ENCODE measurements at places on chromosomes 4 and X.

- no peak for DNase-seq
Observed at GRCh38 chr4:28435314-28435713, 1574.7 kb downstream of the STIM2 start.

DNA sequence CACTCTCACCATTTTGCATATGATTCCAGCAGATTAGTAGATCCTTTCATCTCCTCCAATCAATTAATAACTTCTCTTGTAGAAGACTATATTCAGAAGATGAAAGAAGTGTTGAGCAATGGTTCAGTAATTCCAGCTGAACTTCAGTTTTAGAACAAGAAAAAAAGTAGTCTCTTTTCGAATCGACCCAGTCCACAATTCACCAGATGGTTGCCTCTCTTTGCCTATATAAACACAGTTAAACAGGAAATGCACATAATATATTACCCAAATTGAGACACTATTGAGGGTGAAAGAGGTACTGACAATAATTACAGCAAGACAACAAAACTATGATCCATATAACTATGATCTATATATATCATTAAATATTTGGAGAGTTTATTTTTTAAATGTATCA lies 16.8 kb upstream of the FAM241A start:
- DNase-seq: no peak

DNA sequence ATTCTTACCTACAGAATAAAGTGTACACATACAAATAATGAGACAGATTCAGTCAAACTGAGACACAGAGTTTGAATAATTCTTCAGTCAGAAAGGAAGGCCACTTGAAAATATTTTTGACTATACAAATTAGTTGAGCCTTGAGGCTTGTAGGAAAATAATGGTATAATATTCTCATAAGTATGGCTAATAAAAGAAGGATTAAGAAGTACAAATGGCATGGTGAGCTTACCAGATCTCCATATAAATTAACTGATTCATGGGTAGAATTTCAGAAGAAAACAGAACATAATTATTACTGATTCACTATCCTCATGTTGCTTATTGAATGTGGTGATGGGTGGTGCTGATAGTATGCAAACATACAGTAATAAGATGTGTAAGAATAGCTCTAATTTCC lies 401.1 kb downstream of the PCDH18 start:
- no peak for DNase-seq

GRCh38 chr4:89101256-89102161 lies 9.8 kb upstream of the TIGD2 start:
- no peak for DNase-seq

GRCh38 chr4:29002151-29002550 lies 1718.0 kb upstream of the PCDH7 start:
- DNase-seq: no peak

DNA sequence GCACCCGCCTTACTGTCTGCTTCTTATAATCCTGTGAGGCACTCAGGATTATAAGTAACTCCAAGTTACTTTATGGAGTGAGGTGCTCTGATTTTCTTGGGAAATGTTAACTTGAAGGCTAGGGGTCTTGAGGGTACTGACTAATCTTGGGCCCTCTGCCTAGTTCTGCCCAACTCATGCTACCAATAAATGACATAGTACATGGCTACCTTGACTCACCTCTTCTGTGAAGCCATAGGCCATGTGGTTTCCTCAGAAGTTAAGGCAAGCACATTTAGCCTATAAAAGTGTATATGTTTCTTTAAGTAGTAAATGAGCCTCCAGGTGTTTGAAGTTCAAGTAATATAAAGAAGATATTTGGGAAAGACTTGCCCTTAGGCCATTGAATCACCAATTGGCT lies 99.8 kb upstream of the CASK start:
- no peak for DNase-seq

- DNase-seq: no peak
Observed at GRCh38 chrX:69493193-69493592, 10.9 kb upstream of the NALF2 start.

DNA sequence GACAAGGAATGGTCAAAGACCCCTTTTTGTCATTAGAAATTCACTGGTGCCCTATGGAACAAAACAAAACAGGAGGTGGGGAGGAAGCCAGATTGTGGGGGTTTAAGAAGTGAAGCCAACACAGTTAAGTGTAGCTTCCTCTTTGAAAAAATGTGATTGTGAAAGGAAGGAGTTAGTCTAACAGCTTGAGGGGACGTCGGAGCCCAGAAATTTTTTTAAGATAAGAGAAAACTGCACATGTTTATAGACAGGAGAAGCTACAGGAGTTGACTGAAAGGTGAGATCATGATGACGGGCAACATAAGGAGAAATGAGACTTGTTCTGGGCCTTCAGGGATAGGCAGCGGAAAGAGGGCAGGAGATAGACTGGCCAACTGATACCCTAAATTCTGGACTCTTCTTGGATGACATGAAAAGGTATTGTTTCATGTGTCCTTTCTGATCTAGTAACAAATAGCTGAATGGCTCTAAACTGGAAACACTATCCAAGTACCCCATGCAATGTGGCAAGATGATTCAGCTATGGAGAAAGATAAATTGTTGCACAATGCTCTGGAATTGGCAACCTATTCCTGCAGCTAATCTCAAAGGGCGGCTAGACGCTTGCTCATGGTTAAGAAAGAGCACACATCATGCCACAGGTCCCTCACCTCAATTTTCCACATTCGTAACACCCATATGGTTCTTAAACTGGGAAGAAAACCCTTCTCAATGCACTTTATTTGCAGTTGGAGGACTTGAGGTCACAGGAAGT lies 3.7 kb upstream of the HDAC8 start:
- no peak for DNase-seq

- DNase-seq: no peak
Observed at GRCh38 chrX:41445781-41446358, 1.3 kb upstream of the NYX start.

GRCh38 chrX:87338510-87338909 lies 179.1 kb upstream of the KLHL4 start:
- no peak for DNase-seq

GRCh38 chrX:44447214-44447613 lies 95.4 kb downstream of the FUNDC1 start:
- DNase-seq: no peak

DNA sequence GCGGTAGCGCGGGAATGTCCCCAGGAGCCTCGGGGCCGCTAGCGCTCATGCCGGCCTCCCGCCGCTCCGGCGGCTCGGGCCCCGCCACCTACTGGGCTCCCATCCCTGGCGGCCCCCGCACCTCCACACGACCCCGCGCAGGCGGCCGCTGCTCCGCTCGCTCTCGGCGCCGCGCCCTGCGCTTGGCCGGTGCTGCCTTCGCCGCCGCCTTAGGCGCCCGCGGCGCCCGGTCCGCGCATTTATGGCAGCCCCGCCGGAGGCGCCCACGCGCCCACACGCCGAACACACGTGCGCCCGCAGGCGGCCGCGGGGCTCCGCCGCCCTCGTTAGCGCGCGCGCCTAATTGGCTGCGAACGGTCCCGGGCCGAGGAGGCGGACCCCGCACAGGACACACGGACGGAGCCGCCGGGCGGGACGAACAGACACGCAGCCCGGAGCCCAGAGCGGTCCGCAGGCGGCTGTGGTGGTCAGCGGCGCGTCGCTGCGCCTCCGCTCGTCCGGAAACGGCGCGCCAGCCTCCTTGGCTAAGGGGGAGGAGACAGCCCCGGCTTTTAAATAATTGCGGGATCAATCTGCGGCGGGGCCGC lies at the start of gene NKX1-1:
TSS of gene NKX1-1 (minus strand) at position 49 of the 587 bp plus-strand sequence. CDS start at position 49, 0 bp downstream.
- no peak for DNase-seq

GRCh38 chrX:135522878-135523693 lies 2.6 kb downstream of the INTS6L start:
- no peak for DNase-seq

- DNase-seq: no peak
Observed at GRCh38 chrX:50211510-50211909, 6.9 kb downstream of the CCNB3 start.

GRCh38 chr4:145613566-145614232 lies 5.5 kb upstream of the MMAA start:
- no peak for DNase-seq

GRCh38 chr4:44760142-44760898 lies 34.0 kb upstream of the GNPDA2 start:
- DNase-seq: no peak

- no peak for DNase-seq
Observed at GRCh38 chr4:37358748-37359147, 114.2 kb downstream of the NWD2 start.

- no peak for DNase-seq
Observed at GRCh38 chrX:24245202-24245601, 68.7 kb downstream of the SUPT20HL2 start.

DNA sequence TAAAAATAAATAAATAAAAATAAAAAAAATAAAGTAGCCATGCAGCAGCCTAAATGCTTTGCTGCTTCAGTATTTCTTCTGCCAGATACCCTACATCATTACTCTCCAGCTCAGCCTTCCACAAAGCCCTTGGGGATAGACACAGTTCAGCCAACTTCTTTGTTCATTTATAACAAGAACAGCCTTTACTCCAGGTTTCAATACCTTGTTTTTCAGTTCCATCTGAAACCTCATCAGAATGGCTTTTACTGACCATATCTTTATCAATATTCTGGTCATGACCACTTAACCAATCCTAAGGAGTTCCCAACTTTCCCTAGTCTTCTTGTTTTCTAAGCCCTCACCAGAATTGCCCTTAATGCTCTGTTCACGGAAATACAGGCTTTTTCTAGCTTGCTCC lies 128.3 kb upstream of the MED14 start:
- no peak for DNase-seq

DNA sequence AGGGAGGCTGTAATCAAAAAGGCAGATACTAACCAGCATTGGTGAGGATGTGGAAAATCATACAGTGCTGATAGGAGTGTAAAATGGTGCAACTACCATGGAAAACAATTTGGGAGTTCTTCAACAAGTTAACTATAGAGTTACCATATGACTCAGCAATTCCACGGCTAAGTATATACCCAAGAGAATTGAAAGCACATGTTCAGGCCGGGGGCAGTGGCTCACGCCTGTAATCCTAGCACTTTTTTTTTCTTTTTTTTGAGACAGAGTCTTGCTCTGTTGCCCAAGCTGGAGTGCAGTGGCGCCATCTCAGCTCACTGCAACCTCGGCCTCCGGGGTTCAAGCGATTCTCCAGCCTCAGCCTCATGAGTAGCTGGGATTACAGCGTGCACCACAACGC lies 15.0 kb upstream of the CD99L2 start:
- no peak for DNase-seq

DNA sequence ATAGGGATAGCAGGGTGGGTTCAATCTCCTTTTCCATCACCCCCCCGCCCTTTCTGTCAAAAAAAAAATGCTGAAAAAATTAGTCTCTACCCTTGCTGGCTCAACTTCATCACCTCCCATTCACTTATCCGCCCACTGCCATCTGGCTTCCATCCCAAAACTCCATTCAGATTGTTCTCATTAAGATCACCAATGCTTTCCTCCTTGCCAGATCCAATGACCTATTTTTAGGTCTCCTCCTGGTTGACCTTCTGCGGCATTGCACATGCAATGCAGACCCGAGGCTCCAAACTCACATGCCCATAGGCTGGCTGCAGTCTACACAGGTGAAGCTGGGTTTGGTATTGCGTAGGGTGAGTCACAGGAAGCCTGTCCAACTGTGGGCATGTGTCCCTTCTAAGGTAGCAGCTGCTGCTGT lies 21.1 kb upstream of the STIM2 start:
- no peak for DNase-seq

- DNase-seq: no peak
Observed at GRCh38 chr4:37424753-37425152, 180.2 kb downstream of the NWD2 start.

GRCh38 chr4:153210727-153211126 lies 6.5 kb downstream of the TRIM2 start:
- DNase-seq: no peak

- DNase-seq: no peak
Observed at GRCh38 chr4:19386786-19387185, 864.9 kb upstream of the SLIT2 start.

DNA sequence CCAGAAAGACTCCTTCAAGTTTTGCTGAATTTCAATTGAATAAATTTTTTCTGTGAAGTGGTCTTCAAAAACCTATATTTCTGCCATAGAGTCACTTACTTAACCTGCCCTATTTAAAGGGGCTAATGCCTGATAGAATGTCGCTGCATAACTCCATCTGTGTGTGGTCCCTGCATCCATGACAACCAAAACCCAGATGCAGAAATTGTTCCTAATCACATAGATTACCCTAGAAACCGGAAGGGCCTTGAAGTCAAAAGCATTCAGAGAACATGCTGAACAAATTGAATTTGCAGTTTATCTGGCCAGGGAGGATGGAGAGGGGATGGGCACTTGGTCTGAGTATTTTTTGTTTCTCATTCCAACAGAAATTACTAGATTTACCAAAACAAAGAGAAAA lies 1.5 kb upstream of the PARM1 start:
- no peak for DNase-seq

- DNase-seq: no peak
Observed at GRCh38 chrX:55167124-55167803, 52.9 kb upstream of the PAGE5 start.

DNA sequence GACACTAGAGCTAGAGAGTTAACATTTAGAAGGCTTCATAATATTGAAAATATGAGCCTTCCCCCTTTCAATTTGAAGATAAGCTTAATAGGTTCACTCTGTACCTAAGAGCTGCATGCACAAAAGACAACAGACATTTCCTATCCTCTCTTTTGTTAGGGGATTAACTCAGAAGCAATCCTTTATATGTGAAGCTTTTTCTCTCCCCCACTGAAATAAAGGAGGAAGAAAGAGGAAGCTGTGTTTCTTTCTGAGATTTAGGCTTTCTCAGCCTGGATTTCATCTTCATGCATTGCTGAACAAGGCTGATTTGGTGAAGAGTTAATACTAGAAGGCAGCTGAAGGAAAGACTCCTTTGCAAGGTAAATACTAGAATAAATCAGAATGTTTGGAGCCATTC lies 21.0 kb upstream of the CABS1 start:
- no peak for DNase-seq

GRCh38 chr4:1009542-1010394 lies 1.7 kb upstream of the FGFRL1 start:
- peak; percentile 67 for DNase-seq

GRCh38 chr4:174592985-174593335 lies 70.7 kb upstream of the HPGD start:
- DNase-seq: no peak

DNA sequence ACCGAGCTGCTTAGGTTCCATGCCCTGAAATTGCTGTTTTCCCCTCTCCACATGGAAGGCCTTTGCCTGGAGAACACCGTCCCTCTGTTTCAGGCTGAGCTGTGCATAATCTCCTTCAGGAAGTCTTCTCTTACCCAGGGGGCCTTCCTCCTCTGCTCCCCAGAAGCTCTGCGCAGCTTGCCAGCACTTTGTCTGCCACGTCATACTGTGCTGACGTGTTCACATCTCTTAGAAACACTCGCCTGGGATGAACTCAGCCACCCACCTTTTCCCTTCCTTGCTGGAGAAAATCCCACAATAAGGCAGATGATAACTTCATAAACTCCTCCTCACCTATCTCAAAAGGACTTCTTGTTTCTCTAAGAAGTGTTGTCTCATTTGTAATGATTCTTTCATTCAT lies 110.7 kb downstream of the ARHGAP10 start:
- no peak for DNase-seq

GRCh38 chr4:120509222-120509621 lies 413.3 kb downstream of the PRDM5 start:
- DNase-seq: no peak
